ENCODE measurements at places on chromosomes 1 and 21.

DNA sequence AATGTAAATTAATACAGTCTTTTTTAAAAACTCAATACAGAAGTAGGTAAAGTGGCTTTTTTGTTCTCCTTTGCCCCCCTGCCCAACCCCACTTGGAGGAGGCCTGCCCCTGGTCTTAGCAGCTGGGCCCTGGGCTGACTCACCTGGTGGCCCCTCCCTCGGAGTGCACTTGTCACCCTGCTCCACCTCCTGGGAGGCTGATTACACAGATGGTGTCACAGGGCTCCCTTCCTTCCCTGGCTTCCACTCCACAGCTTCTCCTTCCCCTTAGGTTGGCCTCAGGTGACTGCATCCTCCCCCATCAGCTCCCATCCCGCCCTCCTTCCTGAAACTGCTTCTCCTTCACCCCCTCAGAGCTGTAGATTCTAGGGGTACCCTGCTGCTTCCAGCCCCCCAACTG is 11.7 kb upstream of the CAPN9 start:
- DNase-seq, result no peak

- DNase-seq, result peak; percentile 79
These were observed 37.3 kb downstream of the CHAF1B start for GRCh38 chr21:36422279-36423098.

DNA sequence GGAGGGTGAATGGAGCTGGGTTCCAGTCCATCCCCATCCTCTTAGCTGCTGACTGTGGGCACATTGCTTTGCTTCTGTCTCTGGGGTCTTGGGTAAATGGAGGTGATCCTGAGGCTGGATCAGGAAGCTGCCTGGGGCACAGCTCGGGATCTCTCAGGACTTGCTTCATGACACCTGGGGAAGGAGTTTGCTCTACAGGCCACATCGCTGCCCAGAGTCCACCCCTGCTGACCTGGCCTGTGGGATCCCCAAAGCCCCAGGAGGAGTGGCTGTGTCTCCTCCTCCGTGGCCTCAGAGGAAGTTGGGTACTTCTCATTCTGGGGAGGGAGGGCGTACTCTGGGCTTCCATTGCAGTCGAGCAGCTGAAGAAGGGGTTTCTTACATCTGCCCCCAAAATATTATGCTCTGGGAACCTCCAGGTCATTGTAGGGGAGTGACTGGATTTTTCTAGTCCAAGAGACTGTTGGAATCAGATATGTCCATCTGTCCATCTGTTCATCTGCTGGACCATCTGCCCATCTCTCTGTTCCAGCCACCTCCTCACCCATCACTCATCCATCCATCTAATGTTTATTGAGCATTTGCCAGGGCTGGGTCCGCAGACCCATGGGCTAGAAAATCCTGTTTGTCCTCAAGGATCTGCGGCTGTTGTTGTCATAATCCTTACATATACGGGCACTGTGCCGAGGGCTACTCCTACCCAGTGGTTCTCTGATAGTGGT is 45.9 kb downstream of the ARHGEF10L start:
- DNase-seq, result no peak

- DNase-seq, result peak; percentile 66
These were observed 100.0 kb upstream of the SERTAD4 start for GRCh38 chr1:210132582-210132981.

Data from neural progenitor cell (in vitro differentiated cells).